ENCODE measurements at places on chromosomes 1 and 21. TPM values are rescaled to one million over a fixed set of nuclear protein-coding genes. Genes with fewer than 3 reads are reported as not detected.
A peak's percentile ranks its signal among the peaks of the same experiment; 100 is the strongest.

- no peak for DNase-seq
Observed at GRCh38 chr1:100585786-100586185, 47.8 kb downstream of the GPR88 start.

DNA sequence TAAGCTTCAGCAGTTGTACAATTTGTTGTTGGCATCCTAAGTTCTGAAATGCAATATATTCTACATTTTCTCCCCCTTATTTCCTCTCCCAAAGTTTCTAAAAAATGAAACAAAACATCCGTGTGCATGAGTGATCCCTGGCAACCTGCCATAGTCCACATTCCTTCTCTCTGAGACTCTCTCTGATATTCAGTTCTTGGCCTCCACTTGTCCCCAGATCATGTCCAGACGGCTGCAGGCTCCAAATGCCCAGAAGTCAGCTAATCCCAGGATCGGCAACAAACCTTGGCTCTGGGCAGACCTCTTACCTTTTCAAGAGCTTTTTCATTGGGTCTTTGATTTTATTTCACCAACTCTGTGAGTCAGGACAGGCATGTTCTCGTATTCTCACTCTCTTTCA is 187.8 kb downstream of the ETS2 start:
- peak; percentile 86 for DNase-seq

Gene SH3D21
- total RNA-seq = 1.6 TPM

- no peak for DNase-seq
Observed at GRCh38 chr1:153816283-153816889, 41.2 kb downstream of the SLC27A3 start.

Gene UTS2
- total RNA-seq = 1.3 TPM

DNA sequence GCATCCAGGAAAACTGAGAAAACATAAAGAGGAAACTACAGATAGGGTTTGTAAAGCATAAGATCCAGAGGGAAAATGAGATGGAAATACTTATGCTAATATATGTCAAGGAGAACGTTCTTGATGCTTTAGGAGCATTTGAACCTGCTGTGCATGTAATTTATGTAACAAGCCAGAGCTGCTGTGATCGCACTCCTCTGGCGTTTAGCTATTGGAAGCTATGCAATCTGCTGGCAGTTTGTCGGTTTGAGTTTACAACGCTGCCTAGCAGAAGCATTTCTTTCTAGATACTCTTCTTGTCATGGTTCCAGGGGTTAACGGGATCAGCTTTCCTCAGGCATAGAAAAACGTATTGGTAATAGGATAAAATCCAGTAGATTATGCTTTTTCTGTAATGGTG is 182.7 kb downstream of the KCNH1 start:
- no peak for DNase-seq

DNA sequence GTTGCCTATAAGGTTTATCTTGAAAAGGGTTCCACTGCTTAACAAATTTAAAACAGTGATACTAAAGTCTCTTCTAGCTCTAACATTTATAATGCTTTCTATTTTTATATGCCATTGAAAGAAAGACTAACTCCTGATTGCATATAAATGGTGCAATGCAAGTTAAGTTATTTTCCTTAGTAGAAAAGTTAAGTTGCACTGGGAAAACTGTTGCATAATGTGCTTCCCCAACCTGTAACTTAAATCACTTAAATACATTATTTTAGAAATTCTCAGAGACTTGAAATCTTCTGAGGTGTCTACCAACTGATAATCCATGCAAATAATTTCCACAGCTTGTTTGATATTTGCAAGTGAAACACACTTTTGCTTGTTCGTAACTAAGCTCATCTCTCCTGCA is 175.0 kb upstream of the HMCN1 start:
- no peak for DNase-seq

DNA sequence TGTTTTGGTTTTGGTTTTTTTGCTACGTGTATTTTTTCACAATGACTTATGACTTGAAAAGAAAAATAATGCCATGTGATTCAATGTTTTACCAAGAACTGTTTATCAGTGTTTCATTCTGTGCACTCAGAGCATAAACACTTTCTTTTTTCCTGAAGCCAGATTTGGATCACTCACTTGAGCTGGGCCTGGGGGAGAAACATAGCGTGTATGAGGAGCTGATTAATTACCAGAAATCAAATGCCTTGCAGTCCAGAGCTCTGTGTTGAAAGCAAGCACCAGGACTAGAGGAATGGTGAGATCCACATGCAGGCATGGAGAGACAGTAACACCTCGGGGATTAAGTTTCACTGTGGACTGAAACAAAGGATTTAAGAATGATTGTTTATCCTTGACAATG is 642.1 kb upstream of the ADGRL2 start:
- DNase-seq = no peak

DNA sequence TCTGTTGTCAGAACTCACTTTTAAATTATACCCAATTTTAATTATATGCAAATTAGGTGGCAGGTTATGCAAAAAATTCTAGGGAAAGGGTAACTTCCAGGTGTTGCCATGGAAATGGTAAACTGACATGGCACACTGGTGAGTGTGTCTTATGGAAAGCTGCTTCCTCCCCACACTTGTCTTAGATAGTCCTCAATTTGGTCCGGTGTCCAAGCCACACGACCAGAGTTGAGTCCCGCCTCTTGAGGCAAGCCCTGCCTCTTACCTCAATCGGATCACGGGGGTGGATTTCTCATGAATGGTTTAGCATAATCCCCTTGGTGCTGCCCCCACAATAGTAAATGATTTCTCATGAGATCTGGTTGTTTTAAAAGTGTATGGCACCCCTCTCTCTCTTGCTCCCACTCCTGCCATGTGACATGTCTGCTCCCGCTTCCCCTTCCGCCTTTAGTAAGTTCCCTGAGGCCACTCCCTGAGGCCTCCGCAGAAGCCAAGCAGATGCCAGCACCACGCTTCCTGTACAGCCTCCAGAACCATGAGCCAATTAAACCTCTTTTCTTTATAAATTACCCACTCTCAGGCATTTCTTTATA is 74.9 kb downstream of the MATN1 start:
- DNase-seq = peak; percentile 18

DNA sequence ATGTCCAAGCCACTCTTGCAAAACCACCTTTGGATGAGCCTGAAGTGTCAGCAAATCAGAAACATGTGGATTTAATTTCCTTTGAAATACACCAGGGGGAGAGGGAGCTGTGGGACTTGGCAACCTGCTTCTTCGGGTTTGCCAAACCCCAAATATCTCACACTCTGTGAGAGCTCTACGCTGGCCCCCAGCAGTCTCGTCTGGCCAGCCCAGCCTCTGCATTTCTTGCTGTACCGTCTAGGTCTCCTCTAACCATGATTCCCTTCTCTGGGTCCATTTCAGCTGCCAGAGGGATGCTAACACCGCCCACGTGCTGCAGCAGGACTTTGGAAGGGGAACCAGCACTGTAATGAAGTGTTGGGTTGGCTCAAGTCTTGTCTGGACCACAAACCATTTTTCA is 114.6 kb downstream of the MRPS6 start:
- DNase-seq = peak; percentile 92

- no peak for DNase-seq
Observed at GRCh38 chr21:33067457-33067856, 2.5 kb upstream of the OLIG1 start.

Gene ZSCAN20
- 5.7 TPM for total RNA-seq

DNA sequence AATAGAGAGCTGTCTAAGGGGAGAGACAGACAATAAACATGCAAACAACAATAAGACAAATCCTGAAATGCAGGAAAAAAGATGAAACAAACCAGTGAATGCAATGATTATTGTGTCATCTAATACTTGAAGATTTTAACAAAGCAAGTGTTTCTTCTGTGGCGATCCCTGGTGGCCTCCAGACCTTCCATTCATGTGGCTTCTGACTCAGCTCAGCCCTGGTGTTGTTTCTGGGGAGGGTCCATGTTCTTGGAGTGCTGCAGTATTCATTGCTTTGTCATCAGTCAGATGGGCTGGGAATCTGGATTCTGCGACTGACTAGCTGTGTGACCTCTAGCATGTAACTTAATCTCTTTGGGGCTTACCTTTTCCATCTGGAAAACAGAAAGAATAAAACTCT is 1.5 kb upstream of the C2CD4D start:
- peak; percentile 2 for DNase-seq

Gene KCNJ10
- not detected for total RNA-seq

- peak; percentile 85 for DNase-seq
Observed at GRCh38 chr1:119611701-119612113, 36.4 kb downstream of the ZNF697 start.

DNA sequence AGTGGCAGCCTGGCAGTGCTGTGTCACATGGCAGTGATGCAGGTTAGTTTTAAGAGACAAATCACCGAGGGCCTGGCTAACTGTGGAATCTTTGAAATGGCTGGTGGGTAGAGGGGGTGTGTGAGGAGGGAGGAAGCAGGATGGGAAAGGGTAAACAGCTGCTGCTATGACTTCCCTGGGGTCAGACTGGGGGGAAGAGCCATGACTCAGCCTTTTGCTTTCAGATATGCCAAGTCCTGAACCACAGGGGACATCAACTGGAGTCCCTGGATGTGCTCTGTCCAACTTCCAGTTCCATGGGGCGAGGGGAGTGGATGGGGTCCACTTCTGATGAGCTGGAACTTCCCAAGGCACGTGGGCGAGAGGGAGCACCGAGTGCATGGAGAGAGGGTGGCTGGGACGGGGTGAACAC is 121.1 kb upstream of the ADAR start:
- peak; percentile 54 for DNase-seq

- no peak for DNase-seq
Observed at GRCh38 chr1:151994956-151995355, 1.3 kb upstream of the S100A10 start.

Gene WNT3A
- not detected for total RNA-seq

DNA sequence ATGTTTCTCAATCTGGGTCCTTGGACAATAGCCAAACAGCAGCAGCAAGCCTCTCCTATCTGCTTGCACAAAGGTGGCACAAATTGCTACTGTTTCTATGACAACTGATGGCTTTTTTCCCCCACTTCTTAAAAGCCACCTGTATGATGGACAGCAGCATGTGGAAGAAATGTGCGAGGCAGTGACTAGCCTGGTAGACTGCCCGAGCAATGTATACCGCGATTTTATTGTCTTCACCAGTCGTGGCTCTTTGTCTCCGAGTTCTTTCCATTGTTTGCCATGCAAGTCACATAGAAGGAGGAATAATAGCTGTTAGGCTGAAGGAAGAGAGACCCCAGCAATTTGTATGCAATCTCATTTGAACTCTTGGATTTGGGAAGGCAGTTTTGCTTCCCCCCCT is 79.4 kb downstream of the S1PR1 start:
- no peak for DNase-seq

- peak; percentile 84 for DNase-seq
Observed at GRCh38 chr1:179229214-179230140, at the start of gene ABL2. Gene ABL2 (minus strand): TSS chr1:179229677. CDS start chr1:179229397, 280 bp downstream.

Gene PEAR1
- total RNA-seq = 14.5 TPM

Gene FAM110D
- 4.7 TPM for total RNA-seq

Gene GCSAML
- 0.60 TPM for total RNA-seq

Gene KANK4
- 0.37 TPM for total RNA-seq

GRCh38 chr1:51472359-51472758 is 46.7 kb downstream of the EPS15 start:
- no peak for DNase-seq

GRCh38 chr1:115068826-115069585 is 20.3 kb downstream of the TSPAN2 start:
- no peak for DNase-seq

- DNase-seq = no peak
Observed at GRCh38 chr1:200363264-200363933, 46.4 kb downstream of the ZNF281 start.

GRCh38 chr1:58823481-58824010 is 39.7 kb upstream of the JUN start:
- DNase-seq = no peak

Gene S100A3
- total RNA-seq = 8.3 TPM

- DNase-seq = no peak
Observed at GRCh38 chr1:8427493-8427892, 109.6 kb downstream of the SLC45A1 start.

DNA sequence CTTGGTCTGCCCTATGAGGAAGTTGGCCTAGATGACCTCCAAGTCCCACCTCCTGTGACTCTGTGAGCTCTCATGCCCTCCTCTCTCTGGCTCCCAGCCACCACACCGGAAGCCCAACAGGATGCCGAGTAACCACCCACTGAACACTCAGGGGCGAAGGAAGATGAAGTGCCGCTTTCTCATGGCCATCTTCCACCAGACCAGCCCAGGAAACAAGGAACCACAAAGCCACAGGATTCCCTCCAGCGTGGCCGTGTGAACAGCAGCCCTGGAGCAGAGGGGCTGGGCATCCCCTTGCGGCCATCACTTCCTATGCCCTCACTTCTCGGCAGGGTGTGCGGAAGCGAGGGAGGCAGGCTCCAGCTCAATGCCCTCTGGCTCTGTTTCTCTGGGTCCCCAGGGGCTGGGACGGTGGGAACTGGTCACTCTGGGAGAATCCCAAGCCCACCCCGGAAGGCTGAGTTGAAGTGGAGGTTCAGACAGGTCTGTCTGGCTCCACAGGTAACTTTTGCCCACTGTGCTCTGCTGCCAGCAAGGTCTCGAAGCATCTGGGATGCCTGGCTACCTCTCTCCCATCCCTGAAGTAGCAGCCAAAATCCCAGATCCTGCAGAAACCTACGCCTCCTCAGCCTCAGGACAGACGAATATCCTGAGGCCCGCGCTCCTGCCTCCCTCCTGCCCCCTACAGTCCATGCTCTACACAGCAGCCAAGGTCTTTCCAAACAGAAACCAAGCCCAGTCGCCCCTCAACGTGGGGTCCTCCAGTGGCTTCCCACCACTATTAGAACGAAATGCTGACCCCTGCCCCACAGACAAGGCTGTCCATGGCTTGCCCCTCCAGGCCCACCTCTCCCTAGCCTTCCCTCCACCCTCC is 44.2 kb upstream of the ECE1 start:
- peak; percentile 94 for DNase-seq

Gene NEK2
- not detected for total RNA-seq

- DNase-seq = no peak
Observed at GRCh38 chr1:172612478-172612877, 46.4 kb upstream of the FASLG start.

- DNase-seq = no peak
Observed at GRCh38 chr1:3221112-3222041, 152.4 kb downstream of the PRDM16 start.

Gene DMRTB1
- not detected for total RNA-seq

DNA sequence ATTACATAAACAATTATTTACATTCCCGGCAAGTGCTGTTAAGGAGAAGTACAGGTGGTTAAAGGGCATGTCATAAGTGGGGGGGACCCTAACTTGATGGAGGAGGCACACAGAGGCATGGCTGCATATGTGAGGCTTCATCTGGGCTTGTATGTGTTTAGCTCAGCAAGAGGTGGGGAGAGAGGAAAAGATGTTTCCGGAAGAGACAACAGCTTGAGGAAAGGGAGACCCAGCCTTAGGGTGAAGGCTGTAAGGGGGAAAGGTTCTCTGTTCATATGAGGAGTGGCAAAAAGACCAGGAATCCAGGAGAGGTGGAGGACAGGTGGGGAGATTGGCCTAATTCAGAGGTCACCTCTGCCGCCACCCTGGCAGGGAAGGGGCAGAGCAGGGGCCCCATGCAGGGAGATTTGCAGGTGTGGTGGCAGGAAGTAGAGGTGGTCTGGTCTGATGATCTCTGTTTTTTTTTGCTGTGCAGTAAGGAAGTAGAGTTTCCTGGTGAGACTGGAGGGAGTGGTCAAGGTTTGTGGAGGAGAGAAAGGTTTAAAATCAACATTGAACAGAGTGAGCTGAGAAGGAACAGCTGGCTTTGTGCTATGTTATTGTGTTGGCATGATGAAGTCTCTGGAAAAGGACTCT is 9.0 kb downstream of the TRAF5 start:
- DNase-seq = no peak

Data from posterior vena cava (tissue), 2 donors.